ENCODE measurements at places on chromosomes 5 and 9.

GRCh38 chr9:15135164-15135792 is 171.7 kb downstream of the TTC39B start:
- peak; percentile 93 for DNase-seq

GRCh38 chr9:135326141-135326540 is 153.4 kb upstream of the PPP1R26 start:
- DNase-seq, result no peak

GRCh38 chr5:73264631-73265030 is 91.6 kb downstream of the TMEM174 start:
- DNase-seq, result no peak

DNA sequence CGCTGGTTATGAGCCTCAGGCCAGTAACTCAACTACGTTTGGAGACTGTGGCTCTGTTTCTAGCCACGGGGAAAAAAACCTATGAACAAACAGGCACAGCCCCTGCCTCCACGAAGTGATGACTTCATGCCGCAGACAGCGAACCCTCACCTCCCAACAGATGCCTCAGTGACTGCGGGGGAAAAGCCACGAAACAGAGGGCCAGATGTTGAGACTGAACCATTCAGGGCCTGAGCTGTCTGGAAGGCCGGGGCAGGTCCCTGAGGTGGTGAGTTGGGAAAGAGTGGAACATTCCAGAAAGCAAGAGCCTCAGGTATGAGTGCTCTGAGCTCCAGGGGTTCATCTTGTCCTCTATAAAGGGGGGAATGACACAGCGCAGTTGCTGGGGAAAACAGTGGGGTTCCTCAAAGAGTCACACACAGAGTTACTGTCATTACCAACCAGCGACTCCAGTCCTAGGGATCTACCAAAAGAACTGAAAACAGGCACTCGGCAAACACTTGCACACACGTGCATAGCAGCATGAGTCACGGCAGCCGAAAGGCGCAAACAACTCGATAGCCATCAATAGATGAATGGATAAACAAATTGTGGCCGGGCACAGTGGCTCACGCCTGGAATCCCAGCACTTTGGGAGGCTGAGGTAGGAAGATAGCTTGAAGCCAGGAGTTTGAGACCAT is 15.3 kb downstream of the PLPP7 start:
- DNase-seq, result peak; percentile 19

DNA sequence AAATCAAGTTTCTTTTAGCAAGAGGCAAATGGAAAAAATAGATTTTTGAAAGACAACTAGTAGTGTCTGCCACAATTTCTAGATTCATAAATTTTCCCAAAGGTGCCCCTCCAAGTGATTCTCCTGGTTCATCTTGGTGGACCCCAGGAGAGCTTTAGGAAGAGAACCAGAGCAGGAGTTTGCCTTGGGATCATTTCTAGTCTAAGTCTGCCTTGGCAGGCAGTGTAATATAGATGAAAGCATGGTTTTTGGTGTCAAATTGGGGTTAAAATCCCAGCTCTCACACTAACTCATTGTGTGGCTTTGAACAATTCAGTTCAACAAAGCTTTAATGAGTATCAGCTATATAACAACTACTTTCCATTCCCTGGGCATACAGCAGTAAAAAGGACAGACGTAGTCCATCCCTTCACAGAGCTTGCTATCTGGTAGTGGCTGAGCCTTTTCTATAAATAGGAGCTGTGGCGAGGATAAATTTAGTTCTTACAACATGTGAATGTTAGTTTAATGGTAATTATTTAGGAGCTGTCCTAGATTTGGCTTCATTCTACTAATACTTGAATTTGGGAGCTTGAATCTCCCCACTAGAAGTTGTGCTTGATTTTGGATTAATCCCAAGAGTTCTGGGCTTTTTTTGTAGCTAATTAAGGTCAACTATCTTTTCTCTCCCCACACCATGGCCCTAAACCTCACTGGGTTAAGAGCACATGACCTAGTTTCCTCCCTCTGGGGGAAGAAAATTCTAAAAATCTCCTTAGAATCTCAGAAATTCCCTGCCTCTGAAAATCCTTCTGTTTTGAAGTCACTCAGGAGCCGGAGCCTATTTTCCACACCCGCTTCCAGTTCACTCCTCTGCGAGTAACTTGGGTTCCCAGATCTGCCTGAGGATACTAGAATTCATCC is 197.8 kb downstream of the PCSK1 start:
- no peak for DNase-seq

GRCh38 chr9:3342159-3342777 is 183.5 kb downstream of the RFX3 start:
- DNase-seq, result no peak

DNA sequence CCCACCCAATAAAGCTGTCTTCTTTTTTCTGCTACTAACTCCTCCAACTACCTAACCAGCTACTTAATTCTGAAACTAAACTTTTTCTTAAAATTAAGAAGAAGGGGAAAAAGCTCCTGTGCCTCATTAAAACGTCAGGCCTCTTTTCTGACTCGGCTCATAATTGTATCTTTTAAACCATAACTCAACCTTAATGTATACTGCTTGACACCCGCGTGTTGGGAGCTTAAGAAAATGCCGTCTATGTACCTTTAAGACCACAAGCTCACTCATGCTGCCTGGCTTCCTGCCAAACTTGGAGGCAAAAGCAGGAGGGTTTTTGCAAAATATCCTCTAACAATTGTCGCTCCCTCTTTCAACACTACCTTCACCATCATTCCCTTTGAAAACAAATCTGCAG is 5.0 kb downstream of the EBF1 start:
- peak; percentile 82 for DNase-seq

GRCh38 chr5:135130261-135131215 is 96.5 kb upstream of the PITX1 start:
- no peak for DNase-seq

DNA sequence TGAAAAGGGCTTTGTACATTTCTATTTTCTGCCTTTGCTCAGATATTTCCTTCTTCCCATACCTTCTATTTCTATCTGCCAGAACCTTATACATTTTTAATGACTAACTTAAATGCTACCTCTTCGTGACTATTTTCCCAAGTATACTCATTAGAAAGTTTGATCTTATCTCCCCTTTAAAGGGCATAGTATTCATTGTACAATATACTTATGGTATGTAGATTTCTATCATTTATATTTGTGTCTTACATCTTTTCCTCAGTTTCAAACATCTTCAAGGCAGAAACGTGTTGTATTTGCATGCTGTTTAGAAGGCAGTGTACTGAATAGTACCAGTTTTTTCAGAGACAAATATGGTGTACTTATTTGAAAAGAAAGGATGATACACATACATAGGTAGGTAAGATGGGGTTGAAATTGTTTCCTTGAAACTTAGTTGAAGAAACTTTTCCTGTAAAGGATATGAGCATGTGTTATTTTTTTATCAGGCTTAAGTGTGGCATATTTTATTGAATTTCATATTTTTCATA is 518.1 kb upstream of the NUDT12 start:
- DNase-seq, result no peak

DNA sequence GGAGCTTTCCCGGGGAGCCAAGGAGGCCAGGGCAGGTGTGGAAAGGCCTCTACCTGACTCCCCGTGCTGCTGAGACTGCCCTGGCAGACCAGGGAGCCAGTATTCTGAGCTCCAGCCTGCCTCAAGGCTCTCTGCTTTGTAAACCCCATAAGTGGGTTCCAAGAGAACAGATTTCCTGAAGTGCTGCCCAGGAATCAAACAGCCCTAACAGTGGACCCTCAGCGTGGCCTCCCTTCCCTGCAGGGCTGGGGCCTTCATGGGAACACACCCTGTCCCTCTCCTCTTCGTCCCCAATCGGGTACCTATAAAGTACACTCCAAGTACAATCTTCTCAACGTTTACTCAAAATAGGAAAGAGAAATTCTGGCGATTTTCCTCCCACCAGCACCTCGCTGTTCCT is 252.5 kb downstream of the FSTL4 start:
- no peak for DNase-seq

- DNase-seq, result peak; percentile 54
These were observed 29.3 kb downstream of the TLR4 start for GRCh38 chr9:117733465-117733864.

GRCh38 chr9:31608416-31608815 is 776.0 kb upstream of the ACO1 start:
- DNase-seq, result peak; percentile 74

GRCh38 chr5:131672776-131673175 is 37.7 kb upstream of the RAPGEF6 start:
- DNase-seq, result no peak

GRCh38 chr9:110812886-110813285 is 144.3 kb downstream of the MUSK start:
- DNase-seq, result no peak

DNA sequence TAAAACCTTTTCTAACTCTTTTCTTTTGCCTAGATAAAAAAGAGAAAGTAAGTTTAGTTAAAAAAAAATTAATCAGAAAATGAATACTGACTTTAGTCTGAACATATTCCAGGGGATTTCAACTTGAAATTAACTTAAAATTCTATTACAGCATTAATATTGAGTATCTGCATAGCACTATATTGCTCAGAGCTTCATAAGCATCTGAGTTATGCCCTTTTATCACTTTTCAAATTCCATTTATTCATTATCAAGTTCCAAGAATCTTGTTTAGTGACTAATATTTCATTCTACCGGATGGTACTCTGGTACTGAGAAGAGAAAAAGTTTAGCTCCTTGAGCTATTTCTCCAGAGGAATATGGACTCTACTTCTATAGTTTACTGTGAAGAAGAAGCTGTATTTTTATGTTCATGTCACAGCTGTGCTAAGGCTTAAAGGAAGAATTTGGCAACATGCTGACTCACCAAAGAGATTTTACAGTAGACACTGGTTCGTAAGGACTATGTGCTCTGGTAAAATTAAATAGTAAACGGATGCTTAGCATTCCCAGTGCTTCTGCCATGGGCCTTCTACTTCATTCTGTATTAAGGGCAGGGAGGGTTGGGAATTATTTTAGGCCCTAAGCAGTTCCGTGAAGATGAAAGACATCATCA is 285.2 kb upstream of the SEMA6A start:
- no peak for DNase-seq

DNA sequence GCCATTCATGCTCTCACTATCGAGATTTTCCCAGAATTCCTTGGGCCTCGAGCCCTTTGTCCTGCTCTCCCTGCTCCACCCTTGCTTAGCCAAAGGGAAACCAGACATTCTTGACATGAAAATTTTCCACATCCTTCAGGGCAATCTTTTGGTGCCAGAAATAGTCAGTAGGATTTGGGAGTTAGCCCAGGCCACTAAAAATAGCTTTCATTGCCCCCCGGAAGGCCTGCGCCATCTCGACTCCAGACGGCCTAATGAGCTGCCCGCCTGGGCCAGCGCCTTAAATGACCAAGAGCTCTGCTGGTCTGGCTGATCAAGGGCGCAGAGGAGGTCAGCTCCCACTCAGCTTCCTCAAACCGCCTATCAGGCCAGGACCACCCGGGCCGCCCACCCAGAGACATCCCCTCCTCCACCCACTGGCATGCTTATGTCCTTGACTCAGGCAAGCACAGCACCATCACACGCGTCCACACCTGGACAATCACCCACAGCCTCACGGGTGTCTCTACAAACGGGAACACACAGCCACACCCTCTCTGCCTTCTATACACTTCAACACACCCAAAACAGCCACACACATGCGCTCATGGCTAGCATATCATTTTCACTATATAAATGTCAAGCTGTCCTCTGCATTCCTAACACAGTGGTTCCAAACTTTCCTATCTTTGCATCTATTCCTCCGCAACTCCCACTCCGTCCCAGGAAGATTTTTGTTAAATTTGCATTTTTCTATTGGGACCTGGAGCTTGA is 20.9 kb downstream of the DUSP1 start:
- no peak for DNase-seq

GRCh38 chr9:83649515-83649914 is 26.6 kb downstream of the IDNK start:
- peak; percentile 40 for DNase-seq

DNA sequence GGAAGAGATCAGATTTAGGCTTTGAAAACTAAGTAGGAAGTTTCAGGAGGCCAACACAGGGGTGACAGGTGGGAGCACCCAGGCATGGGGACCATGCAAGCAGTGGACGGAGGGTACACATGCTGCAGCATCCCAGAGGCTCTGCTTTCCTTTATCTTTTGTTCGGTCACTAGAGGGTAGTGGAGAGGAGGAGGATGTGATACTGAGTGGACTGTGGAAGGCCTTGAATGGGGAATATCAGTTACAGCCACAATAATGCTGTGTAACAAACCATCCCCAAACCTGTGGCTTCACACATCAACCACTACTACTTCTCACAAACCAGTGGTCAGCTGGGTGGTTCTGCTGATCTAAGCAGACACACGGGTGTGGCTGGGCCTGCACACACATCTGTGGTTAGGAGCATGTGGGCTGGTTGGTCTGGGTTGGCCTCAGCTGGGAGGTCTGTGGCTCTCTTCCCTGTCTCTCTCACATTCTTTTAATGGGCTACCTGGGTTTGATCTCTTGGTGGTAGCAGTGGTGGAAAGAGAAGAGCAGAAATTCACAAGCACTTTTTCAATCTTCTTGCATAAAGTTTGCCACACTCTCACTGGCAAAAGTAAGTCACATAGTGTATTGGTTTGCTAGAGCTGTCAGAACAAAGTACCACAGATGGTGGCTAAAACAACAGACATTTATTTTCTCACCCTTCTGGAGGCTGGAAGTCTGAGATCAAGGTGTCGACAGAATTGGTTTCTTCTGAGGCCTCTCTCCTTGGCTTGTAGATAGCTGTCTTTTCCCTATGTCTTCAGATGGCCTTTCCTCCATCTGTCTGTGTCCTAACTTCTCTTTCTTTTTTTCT is 238.7 kb downstream of the AGTPBP1 start:
- no peak for DNase-seq

- DNase-seq, result no peak
These were observed 19.6 kb upstream of the GLRX start for GRCh38 chr5:95841914-95842812.

DNA sequence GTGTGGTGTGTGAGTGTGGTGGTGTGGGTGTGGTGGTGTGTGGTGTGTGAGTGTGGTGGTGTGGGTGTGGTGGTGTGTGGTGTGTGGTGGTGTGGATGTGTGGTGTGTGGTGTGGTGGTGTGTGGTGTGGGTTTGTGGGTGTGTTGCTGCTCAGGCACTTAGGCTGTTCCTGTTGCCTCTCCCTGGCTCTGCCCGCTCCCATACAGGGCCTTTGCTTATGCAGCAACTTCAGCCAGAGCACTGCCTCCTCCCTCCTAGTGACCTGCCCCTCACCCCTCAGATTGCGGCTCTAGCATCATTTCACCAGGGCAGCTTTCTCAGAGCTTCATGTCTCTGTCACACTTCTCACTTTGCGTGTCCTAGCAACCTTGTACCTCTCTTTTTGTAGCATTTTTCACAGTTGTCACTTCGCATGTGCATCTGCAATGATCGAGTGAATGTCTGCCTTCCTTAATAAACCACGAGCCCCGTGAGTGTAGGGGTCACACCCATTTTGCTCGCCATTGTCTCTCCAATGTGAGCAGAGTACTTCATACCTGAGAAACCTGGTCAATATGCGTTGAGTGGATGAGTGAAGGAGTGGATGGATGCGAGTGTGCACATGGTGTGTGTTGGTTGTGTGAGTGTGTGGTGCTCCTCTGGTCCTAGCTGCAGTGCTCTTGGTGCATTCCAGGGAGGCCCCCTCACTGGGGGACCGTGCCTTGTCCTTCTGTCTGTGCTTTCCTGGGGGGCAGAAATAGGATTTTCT is 167.9 kb upstream of the PANK3 start:
- no peak for DNase-seq
